ENCODE measurements at places on chromosomes 6 and 20.

GRCh38 chr6:149846321-149846720 lies 17.8 kb downstream of the LRP11 start:
- no peak for DNase-seq

DNA sequence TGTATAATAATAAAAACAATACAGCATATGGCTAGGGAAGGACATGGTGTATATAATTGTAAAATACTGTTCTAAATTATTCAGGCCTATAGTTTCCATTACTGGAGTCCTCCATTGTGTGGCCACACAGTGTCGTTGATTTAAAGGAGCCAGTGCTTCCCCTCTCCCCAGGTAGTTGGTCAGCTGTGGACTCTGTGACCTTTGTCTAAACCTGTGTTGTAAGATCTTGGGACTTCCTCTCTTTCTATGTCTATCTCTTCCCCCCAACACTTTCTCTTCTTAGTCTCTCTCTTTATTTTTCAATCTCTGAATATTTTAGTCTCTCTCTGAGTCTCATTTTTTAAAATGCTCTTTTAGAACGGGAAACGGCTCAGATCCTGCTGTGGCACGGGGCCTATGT lies 35.6 kb downstream of the BRPF3 start:
- DNase-seq: no peak

DNA sequence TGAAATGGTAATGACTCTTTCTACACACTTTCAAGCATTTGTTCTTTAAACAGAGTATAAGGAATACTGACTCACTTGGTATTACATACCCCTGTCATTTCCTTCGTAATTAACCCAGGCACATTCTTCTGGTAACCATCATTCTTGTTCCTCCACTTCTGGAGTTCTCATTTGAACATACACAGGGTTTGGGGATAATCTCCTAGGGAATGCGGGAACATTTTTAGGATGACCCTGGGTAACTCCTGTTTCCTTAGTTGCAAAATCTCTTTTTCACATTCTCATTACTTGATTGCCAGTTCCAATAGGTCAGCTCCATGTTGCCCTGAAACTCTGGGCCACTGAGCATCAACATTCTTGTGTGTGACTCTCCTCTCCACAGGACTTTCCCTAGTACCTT lies 51.5 kb upstream of the E2F3 start:
- DNase-seq: no peak

DNA sequence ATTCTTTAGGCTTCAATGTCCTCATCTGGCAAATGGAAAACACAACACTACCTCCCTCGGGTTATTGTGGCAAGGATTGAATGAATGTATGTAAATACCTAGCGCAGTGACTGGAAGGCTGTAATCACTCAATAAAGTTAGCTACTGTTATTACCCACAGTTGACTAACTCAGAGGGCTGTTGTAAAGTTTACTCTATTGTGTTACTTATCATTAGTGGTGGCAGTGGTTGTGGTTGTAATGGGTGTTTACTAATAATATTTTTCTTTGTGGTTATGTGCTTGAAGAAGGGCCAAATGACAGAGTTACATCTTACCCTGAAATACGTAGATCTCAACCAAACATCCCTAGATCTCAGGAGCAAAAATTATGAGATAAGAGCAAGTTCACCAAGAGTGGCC lies 42.0 kb upstream of the PXDC1 start:
- DNase-seq: no peak

DNA sequence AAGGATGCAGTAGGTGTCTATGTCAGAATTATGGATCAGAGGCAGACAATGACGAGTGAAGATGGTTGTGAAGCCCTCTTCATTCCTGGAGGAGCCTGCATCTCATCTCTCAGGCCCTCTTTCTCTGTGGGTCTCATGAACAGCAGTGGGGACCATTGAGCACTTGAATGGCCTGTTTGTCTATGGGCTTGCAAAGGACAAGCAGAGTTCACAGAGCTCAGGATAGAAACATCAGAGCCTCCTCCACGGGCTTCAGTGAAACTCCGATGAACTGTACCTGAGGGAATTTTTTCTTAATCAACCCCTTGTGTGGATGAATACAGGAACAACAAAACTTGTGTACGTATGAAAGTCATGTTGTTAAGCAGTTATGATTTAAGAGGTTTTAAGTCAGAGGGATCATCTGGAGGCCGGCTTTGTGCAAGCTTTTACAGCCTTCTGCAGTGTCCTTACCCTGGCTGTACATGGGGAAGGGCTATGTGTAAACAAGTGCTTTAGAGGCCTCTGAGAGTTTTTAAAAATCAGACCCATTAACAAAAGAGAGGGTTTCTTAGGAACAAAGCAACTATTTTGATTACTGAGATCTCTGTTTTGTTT lies 29.7 kb upstream of the PI16 start:
- DNase-seq: no peak

DNA sequence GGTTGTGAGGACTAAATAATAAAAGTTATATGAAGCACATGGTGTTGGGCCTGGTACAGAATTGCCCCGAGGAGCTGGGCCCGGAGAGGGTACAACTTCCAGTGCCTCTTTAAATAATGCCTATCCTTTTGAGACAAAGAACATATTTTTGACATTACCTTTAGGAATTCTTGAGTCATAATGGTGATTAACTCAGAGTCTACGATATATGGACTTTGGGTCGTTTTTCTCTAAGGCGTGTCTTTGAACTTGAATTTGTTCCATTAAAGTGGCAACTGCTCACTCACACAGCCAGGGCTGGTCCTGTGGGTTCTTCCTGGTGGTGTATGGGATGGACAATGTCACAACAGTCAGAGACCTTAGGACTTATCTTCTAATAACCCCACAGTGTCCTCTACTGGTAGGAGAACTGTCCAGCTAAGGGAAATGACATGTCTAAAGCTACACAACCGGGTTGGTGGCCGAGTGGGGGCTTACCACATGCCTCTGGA lies 106.5 kb downstream of the CDC5L start:
- no peak for DNase-seq

DNA sequence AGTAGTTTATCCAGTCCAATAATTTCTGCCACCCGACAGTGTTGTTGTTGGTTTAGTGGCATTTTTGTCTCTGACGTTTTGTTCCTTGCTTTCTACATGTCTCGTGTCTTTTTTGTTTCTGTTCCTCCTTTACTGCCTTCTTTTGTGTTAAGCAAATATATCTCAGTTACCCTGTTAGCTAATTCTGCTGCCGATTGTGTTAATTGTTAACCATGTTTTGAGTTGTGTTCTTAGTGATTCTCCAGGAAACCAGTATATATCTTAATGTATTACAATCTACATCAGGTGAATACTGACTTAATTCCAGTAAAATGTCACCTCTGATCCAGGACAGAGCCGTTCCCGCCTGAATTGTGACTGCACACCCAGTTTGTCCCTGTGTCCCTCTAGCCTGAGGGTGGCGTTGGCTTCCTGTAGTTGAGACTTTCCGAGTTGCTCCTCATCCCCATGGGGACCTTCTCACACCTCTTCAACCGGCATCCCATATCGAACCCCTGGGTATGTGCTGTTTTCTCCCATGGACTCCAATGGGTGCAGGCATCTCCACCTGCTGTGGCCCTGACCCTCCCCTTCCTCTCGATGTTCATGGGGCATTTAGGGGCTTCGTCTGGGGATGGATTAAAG lies 35.8 kb upstream of the BHLHE23 start:
- no peak for DNase-seq

- DNase-seq: no peak
Observed at GRCh38 chr6:55069132-55069781, 105.1 kb upstream of the HCRTR2 start.

- no peak for DNase-seq
Observed at GRCh38 chr6:38637756-38638155, 2.0 kb downstream of the BTBD9 start.

GRCh38 chr6:107647439-107647948 lies 157.6 kb downstream of the SOBP start:
- DNase-seq: no peak

DNA sequence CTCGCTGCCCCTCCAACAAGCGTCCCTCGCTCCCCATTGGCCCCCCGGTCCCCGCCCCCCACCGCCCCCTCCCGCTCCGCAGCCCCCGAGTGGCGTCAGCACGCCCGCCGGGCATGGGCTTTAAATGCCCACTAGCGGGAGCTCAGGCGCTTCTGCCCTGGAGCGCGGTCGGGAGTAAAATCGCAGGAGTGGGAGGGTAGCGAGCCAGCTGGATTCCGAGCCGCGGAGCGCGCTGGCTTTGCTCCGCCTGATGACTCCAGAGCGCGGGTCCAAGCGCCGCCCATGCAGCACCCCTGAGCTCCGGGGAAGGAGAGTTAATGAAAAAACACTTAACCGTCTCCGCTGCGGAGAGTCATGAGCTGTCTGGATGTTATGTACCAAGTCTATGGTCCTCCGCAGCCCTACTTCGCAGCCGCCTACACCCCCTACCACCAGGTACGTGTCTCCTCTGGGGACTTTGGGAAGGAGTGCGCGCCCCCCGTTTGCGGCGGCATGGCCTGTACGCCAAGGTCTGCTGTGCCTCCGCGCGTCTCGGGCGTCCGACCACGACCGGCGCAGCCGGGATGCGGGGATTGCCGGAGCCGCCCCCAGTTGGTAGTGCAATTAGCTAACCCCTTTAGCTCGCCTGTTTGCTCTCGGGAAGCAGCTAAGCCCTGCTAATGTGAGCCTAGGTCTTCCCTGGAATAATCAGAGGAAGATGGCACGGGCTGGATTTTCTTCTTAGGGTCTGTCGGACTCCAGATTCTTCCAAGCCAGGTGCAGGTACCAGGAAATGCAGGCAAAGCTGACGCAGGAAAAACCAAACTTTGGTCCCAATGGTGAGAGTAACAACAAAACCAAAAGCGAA lies at the start of gene VGLL2:
Gene VGLL2 (plus strand): TSS at position 149 of the 847 bp plus-strand sequence. CDS start 206 bp downstream, at position 355.
- DNase-seq: no peak

- DNase-seq: no peak
Observed at GRCh38 chr20:19828232-19828631, 70.2 kb downstream of the RIN2 start.

GRCh38 chr6:44104481-44105021 lies 22.7 kb downstream of the MRPL14 start:
- no peak for DNase-seq

DNA sequence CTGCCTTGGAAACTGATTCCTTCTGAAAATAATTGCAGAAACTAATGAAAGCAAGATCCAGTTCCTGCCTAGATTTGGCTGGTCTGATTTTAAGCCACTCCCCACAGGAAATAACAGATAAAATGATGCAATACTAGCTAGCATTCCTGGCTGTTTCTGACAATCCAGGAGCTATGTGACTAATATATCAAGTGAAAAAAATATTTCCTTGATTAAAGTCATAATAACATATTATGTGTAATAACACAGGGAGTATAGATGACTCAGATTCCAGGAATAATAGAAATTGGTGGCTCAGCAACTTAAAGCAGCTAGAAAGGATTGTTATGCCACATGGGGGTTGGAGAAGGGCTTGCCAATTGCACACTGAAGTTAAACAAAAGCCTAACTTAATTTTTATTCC lies 182.7 kb upstream of the SALL4 start:
- no peak for DNase-seq

- DNase-seq: no peak
Observed at GRCh38 chr20:16292226-16292880, 280.9 kb downstream of the KIF16B start.

DNA sequence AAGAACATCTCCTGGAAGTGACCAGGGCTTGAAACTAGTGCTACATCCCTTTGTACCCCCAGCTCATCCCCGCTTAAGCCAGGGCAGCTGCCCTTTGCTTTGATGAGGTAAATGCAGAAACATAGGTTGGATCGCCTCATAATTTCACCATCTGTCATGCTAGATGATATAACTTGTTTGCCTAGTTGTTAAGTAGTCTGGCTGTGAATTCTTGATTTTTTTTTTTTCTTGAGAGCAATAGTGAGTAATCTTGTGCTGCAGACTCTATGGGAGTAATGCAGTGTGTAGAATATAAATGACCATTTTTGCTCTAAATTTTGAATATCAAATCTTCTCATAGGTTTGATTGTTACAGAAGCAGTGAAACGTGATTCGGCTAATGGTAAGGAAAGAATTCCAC lies 4.1 kb downstream of the TRDN start:
- DNase-seq: no peak

DNA sequence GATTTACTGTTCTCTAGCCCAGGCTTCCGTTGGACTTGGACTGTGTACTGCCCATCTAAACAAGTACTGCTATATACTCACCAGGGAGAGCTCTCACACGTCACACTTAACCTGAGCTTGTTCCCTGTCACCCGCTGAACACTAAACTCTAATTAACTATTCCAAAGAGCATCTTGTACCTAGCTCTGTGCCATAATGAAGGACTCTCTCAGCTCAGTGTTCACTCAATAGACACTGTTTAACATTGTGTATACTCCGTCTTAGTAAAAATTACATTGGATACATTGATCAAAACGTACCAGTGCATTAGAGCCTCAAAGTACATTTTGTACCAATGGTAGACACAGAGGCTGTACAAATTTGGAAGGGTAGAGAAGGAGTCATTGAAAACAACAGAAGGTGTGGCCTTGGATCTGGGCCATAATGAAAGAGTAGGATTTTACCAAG lies 55.4 kb upstream of the EPHA7 start:
- DNase-seq: no peak

DNA sequence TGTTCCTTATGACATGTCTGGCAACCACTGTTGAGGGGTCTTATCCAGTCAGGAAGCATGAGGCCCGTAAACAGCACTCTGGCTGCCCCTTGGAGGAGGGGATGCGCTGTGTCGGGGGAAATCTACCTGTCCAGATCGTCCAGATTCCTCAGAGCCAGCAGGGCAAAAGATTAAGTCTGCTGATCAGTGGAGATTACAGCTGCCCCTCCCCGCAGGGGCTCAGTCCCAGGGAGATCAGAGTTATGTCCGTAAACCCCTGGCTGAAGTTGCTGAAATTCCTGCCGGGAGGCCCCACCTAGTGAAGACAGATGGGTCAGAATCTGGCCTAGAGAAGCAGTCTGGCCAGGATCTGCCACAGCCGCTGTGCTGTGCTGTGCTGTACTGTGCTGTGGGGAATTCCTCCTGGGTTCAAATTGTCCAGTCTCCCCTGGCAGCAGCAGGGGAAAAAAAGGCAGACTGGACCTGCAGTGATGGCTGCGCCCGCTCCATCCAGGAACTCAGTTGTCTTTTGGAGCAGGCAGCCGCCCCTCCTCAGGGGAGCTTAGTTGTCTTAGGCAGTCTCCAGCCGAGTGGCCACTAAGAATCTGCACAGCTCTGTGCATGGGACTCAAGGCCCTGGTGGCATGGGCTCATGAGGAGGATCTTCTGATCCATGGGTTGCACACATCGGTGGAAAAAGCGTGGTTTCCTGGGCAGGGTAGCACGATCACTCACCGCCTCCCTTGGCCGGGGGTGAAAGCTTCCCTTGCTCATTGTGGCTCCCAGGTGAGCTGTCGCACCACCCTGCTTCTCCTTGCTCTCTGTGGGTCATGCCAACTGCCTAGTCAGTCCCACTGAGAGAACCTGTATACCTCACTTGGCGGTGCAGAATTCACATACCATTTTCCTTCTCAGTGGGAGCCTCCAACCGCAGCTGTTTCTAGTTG lies 1368.8 kb upstream of the ADGRB3 start:
- no peak for DNase-seq

- no peak for DNase-seq
Observed at GRCh38 chr6:135555550-135555949, 58.0 kb upstream of the AHI1 start.

Data from cortex of kidney (tissue), 1 donor.